Common myeloid progenitor, CD34-positive (primary cell): ENCODE measurements at places on chromosomes 12 and 14.

DNA sequence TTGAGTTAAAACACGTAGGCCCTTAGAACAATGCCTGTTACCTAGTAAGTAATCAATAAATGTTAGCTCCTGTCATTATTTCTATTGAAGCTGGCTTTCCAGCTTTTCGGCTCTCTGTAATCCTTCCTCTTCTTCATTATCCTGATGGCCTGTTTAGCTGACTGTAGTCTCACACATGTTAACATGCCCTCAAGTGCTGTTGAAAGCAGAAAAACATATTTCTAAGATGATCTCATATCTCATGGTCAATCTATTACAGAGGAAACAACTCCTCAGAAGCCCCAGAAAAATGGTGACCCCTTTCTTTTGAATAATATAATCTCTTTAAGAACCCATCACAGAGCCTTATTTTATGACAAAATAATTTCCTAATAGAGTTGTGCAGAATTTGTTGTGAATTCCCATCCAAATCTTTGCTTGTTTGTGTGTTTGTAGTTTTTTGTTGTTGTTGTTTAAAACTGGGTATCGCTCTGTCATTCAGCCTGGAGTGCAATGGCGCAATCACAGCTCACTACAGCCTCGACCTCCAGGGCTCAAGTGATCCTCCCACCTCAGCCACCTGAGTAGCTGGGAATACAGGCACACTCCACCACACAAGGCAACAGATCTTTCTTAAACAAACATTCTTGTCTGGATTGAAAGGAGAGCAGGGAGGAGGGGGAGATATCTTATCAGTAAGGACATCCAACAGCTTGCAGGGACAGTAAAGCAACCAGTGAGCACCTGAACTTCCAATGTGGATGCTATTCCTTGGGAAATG is 242.5 kb upstream of the CAND1 start:
- no peak for DNase-seq

- DNase-seq, result no peak
Observed at GRCh38 chr14:26887847-26888246, 290.0 kb upstream of the NOVA1 start.

- no peak for DNase-seq
Observed at GRCh38 chr12:23426328-23426727, 523.1 kb downstream of the SOX5 start.

GRCh38 chr14:37165794-37166193 is 6.6 kb downstream of the SLC25A21 start:
- no peak for DNase-seq

DNA sequence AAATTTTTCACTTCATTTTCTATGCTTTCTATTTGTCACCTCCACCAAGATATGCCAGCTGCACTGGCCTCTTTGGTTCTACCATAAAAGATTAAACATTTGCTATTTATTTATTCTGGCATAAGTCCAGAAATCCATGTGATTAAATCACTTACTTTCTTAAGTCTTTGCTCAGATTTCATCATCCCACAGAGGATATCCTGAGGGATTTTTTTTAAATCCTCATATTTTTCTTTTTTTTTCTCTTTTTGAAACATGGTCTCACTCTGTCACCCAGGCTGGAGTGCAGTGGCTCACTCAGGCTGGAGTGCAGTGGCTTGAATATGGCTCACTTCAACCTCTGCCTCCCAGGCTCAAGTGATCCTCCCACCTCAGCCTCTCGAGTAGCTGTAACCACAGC is 645.4 kb upstream of the ATXN7L3B start:
- DNase-seq, result no peak

GRCh38 chr12:90020014-90020413 is 311.4 kb upstream of the ATP2B1 start:
- peak; percentile 14 for DNase-seq
